ENCODE measurements at places on chromosomes 6 and 20.

- no peak for DNase-seq
Measured at GRCh38 chr6:97462938-97463598, 180.1 kb upstream of the MMS22L start.

- no peak for DNase-seq
Measured at GRCh38 chr6:113843500-113844073, 13.6 kb upstream of the MARCKS start.

- DNase-seq: no peak
Measured at GRCh38 chr20:50630578-50631263, 60.6 kb downstream of the RIPOR3 start.

DNA sequence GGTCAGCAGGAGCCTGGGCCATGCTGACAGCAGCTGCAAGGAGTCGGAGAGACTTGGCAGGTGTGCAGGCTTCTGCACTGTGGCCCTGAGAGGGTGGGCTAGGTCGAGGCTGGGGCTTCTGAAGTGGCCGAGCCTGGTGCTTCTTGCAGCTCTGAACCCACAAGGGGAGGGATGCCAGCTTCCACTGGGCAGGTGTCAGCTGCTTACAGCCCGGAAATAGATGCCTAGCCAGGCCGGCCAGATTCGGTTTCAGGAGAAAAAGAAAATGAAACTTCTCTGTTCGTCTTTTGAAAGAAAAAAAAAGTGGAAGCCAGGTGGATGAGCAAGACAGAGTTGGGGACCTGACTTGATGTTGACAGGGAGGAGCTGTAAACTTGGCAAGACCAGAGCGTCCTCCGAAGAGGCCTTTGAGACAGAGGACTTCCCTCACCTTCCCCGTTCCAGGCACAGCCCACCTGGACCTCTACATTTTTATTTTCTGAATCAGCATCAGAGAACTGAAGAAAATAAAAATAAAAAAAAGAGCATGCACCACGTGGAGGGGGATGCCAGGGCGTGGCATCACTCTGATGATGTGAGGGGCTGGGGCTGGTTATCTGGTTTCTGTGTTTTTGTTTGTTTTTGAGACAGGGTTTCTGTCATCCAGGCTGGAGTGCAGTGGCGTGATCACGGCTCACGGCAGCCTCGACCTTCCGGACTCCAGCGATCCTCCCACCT lies at the start of gene ZBP1:
ZBP1 (minus strand) TSS at position 153 of the 717 bp plus-strand sequence; CDS start at position 22, 131 bp downstream.
- no peak for DNase-seq

DNA sequence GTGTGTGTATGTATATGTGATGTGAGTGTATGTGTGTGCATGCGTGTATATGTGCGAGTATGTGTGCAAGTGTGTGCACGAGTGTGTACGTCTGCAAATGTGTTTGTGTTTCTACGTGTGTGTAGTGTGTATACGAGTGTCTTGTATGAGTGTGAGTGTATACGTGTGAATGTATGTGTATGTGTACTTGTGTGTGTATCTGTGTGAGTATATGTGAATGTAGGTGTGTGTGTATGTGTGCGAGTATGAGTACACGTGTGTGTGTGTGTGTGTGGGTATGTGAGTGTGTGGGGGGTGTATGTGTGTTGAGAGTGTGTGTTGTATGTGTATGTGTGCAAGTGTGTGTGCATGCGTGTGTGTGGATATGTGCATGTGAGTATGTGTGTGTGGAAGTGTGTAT lies 602.0 kb upstream of the CDH4 start:
- DNase-seq: no peak

DNA sequence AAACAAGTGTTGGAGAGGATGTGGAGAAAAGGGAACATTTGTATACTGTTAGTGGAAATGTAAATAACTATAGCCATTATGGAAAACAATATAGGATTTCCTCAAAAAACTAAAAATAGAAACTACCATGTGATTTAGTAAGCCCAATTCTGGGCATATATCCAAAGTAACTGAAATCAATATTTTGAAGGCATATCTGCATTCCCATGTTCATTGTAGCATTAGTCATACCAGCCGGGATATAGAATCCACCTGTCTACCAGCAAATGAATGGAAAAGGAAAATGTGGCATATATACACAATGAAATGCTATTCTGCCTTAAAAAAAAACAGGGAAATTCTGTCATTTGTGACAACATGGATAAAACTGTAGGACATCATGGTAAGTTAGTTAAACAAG lies 15.3 kb upstream of the C6orf58 start:
- peak; percentile 19 for DNase-seq

- no peak for DNase-seq
Measured at GRCh38 chr20:54019127-54019526, 51.3 kb downstream of the BCAS1 start.

GRCh38 chr6:44621846-44622245 lies 234.3 kb downstream of the CDC5L start:
- DNase-seq: no peak

- DNase-seq: no peak
Measured at GRCh38 chr20:17827759-17828559, 128.2 kb downstream of the BANF2 start.

DNA sequence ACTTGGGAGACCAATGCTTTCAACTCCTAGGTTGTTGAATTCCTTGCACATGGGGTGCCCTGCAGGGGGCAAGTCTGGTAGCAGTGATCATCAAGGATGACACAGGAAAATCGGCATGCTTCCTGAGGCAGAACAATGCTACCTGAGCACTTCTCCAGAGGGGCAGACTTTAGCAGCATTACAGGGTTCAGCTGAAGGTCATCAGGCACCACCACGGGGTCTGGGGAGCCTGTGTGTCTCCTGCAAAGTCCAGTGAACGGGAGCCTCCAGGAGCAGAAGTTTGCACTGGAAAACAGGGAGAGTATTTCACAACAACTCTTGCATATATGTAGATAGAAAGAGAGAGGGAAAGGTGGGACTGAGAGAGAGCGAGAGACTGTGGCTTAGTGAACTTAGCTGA lies 10.2 kb downstream of the VSX1 start:
- no peak for DNase-seq

DNA sequence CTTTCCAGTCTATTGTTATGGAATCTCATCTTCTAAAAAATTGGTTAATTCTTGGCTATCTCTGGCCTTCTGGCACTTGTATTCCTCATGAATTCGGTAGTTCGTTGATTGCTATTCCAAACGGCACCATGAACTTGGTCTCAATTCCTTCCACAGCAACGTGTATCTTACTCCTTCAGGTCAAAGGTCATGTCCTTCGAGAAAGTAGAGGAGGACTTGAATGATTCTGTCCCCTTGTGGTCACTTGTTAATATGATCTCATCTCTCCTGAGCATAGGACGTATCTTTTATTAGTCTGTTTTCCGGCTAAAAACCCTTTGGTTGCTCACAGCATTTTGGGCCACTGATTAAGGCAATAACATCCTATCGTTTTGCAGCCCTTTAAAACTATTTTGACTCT lies 9.4 kb downstream of the TLDC2 start:
- no peak for DNase-seq

DNA sequence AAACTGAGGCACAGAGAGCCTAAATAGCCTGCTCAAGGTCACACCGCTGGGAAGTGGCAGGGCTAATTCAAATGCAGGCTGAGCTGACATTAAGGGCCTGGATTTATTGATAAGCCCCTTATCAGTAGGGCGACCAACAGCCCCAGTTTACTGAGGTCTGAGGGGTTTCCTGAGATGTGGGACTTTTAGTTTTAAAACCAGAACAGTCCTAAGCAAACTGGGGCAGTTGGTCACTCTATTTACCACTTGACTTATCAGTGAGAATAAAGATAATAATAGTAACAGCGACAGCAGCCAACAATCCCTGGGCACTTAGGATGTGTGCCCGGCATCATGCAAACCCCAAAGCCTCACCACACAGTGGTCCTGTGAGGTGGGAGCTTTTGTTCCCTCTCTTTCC lies 27.6 kb downstream of the PREX1 start:
- DNase-seq: no peak

DNA sequence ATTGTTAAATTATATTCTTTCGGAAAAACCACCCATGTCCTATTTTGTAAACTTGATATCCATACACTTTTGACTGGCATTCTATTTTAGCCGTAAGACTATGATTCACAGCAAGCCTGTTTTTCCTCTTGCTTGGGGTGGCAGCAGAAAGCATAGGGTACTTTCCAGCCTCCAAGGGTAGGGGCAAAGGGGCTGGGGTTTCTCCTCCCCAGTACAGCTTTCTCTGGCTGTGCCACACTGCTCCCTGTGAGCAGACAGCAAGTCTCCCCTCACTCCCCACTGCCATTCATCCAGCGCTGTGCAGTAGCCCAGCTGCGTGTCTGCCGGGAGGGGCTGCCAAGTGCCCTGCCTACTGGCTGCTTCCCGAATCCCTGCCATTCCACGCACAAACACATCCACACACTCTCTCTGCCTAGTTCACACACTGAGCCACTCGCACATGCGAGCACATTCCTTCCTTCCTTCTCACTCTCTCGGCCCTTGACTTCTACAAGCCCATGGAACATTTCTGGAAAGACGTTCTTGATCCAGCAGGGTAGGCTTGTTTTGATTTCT lies 2.1 kb upstream of the ESR1 start:
- peak; percentile 0 for DNase-seq

GRCh38 chr6:53437557-53438202 lies 88.9 kb upstream of the ELOVL5 start:
- DNase-seq: peak; percentile 74

- DNase-seq: peak; percentile 39
Measured at GRCh38 chr20:19867074-19867473, 109.0 kb downstream of the RIN2 start.
